ENCODE measurements at places on chromosomes 1 and 21.
A peak's percentile ranks its signal among the peaks of the same experiment; 100 is the strongest.

DNA sequence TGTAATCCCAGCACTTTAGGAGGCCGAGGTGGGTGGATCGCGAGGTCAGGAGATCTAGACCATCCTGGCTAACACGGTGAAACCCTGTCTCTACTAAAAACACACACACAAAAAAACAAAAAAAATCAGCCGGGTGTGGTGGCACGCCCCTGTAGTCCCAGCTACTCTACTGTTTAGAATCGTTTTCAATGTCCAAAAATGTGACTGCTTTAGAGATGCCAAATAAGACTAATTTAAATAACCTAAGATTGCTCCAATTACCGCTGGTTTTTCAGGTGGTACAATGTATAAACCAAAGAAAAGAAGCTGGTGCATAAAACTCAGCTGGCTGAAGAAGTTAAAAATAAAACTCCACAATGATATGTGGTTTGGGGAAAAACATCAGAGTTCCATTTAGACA lies 132.0 kb downstream of the RERE start:
- no peak for DNase-seq

- DNase-seq: no peak
These were observed 68.5 kb downstream of the NIBAN1 start for GRCh38 chr1:184905601-184906322.

GRCh38 chr1:199113265-199113869 lies 474.5 kb downstream of the PTPRC start:
- DNase-seq: peak; percentile 74

GRCh38 chr1:67575861-67576260 lies 109.1 kb upstream of the GADD45A start:
- no peak for DNase-seq

DNA sequence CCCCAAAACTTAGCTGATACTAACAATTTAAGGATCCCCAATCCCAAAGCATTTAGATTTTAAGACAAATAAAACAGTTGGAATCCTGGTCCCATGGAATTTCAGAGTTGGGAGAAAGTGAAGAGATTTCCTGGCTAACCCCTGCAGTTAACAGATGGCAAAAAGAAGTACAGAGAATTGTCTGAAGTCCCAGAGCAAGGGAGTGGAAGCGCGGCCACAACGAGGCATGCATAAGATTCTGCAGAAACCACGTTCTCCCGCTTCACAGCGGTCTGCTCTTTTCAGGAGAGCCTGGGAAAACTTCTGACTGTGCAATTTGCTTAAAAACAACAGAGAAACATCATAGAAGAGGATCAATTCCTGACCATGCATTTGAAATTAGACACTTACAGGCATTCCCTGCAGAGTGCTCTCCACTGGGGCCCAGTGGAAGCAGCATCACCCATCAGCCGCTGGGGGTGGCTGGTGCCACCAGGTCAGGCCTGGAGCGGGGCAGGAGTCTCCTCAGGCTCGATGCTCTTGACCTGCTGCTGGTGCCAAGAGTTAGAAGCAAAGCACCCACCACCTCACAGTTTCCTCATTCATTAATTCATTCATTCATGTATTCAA lies 226.7 kb upstream of the POU3F1 start:
- DNase-seq: no peak

DNA sequence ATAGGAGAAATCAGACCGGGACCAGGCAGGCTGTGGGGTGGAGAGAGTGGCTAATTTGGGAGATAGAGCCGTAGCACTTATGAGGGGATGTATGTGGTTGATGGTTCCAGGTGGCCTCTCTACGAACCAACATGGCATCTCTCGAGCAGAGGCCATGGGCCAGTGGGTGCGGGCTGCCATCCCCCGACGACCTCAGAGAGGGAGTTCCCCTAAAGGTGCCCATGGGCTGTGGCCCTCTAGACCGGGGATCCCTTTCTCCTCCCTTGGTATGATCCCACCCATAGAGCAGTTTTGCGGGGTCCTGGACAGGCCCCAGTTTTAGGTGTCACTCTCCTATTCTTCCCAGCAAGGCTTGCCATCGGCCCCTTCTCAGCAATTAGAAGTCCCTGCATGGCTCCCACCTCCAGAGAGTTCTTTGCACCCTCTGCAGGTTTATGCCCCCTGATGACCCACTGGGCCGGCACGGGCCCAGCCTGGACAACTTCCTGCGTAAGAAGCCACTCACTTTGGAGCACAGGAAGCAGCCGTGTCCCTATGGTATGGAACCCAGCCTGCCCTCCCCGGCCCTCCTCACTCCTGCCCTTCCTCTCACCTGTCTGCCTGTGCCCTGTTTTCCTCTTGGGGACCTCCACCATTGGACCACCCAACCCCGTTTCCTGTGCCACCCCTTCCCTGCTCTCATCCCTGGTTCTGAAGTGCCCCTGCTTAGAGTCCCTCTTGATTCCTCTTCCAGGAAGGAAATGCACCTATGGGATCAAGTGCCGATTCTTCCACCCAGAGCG lies 7.8 kb downstream of the ZC3H12A start:
- DNase-seq: no peak

DNA sequence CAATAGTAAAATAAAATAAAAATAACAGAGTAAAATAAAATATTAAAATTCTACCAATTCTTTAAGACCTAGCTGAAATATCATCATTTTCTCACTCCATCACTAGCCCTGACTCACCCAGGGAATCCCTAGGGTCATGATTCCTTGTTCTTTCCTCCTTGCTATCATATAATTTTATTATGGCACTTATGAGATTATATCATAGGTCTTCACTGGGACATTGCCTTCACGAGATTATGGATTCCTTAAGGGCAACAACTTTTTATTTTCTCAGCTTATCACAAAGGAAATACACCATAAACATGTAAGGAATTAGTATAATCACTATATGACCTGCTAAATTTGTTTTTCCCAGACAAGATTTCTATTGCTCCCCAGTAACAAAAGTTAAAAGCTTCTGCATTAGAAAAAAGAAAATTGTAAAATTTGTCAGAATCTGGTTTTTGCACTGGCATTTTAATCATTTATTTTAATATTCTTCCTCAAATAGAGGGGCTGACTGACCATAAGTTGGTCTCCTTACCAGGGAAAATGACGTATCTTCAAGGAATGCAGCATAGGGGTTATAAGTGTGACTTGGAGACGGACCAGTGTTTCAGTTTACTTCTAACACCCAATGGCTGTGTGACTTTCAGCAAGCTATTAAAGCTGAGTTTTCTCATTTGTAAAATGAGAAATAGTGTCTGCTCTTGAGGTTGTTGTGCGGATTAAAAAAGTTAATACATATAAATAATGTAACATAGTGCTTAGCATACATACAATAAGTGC lies 8.8 kb upstream of the CLCA4 start:
- DNase-seq: no peak

DNA sequence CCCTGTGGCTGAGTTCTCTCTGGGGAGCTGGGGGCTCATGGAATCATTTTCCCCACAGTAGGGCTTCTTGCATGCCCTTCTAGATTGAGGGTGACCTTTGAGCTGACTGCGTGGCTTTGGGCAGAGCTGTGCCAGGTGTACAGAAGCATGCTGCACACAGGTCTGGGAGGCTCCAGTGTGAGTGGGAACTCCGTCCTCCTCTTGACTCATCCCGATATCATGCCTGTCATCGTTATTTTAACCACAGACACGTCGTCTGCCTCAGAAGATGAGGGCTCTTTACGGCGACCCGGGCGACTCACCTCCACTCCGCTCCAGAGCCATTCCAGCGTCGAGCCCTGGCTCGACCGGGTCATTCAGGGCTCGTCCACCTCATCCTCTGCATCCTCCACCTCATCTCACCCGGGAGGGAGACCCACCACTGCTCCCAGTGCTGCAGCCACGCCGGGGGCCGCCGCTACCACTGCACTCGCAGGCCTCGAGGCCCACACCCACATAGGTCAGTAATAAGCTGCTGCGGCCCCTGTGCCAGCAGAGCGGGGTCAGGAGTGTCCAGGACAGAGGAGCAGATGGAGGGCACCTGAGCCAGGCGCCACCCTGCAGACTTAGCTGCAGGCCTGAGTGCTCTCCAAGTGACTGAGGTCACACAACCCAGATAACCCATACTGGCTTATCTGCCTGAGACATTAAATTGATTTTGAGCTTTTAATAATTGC lies 39.8 kb downstream of the DIP2A start:
- DNase-seq: no peak

- no peak for DNase-seq
These were observed 27.5 kb downstream of the SH3BGR start for GRCh38 chr21:39479164-39479813.

DNA sequence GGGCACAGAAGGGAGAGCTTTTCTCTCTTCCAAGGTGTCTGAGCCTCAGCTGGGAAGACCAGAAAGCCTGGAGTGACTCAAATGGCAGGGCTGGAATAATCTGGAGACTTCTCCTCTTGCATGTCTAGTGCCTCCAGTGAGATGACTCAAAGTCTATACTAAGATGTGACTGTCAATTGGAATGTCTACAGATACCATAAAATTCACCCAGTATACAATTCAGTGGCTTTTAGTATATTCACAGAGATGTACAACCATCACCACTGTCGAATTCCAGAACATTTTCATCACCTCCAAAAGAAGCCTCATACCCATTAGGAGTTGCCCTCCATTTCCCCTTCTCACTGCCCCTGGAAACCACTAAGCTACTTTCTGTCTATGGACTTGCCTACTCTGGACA lies 47.9 kb upstream of the CNN3 start:
- DNase-seq: no peak

DNA sequence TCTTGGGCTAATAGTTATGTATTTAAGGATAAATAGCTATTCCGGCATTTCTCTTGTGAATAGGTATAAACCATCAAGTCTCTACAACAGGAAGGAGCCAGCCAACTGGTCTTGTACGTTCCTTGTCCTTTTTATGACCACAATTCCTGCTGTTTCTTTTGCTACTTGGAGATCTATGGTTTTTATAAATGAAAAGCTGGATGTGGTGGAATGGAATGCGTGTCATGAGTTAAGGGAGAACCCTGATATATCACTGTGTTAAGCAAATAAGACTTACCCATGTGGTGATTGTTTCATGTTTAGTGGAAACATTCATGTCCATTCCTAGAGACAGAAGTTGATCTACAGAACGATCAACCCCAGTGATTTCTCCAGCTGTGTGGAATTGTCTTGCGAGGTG lies 282.1 kb downstream of the RPS6KC1 start:
- DNase-seq: no peak

GRCh38 chr21:45466330-45467220 lies 61.6 kb downstream of the COL18A1 start:
- DNase-seq: no peak

GRCh38 chr1:220229771-220230170 lies 42.5 kb downstream of the RAB3GAP2 start:
- no peak for DNase-seq
